ENCODE measurements at places on chromosomes 1 and 21.

DNA sequence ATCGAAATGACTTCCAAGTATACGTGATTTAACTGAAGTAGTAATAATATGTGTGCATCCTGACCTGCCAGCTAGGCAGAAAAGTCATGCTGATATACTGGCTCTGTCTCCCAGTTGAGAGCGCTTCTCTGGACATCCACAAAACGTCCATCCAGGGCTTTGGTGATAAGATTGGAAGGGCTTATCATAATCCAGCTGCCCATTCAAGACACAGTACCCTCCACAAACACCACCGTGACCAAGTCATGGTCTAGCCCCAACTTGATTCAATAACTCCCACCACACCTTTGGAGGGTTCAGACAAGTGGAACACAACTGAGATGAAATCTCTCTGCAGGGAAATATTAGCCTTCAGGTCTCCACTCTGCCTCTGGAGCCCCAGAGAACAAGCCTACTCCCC lies 76.2 kb downstream of the CD46 start:
- DNase-seq = no peak

GRCh38 chr1:85065550-85065949 lies 17.2 kb upstream of the MCOLN3 start:
- DNase-seq = no peak

- no peak for DNase-seq
Observed at GRCh38 chr1:177286396-177286795, 115.6 kb downstream of the BRINP2 start.

DNA sequence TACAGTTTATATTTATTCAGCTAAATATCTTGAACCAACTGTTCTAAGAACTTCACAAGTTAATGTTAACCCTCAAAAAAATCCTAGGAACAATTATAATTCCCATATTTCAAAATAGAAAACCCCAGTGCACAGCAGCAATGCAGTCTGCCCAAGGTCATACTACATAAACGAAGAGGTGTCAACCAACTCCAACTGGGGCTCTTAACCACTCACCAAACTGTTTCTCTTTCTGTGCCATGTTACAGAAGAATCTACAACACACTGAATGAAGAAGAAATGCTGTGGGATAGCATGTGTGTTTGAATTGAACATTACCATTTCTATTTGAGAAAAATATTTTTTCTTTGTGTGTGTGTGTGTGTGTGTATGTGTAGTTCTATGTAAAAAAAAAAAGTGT lies 35.7 kb downstream of the EIF4G3 start:
- DNase-seq = no peak

DNA sequence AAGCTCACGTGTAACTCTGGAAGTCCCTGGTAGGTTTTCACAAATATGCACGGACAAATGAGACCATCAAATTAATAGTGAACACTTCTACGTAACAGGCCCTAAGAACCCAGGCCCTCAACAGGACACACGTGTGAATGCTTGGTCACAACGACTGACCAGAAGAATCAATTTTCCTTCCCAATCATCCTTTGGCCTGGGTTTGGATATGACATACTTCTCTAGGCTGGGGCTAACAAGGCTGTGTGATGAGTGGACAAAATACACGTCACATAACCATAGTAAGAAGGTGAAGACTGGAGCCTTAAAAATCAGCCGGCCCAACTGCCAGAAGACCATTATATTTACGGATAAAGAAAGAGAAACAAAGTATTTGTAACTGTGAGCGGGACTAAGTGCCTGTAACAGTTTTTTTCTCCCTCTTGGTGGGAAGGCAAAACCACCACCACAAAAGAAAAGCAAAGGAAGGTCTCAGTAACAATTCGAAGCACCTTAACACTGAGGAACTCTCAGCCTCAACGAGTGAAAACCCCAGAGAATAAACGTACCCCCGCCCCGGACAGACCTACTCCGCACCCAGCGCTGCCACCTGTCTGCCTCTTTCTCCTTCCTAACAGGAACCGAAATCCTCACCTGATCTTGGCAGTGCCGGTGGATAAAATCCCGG lies 450 bp downstream of the SDE2 start:
- DNase-seq = no peak

DNA sequence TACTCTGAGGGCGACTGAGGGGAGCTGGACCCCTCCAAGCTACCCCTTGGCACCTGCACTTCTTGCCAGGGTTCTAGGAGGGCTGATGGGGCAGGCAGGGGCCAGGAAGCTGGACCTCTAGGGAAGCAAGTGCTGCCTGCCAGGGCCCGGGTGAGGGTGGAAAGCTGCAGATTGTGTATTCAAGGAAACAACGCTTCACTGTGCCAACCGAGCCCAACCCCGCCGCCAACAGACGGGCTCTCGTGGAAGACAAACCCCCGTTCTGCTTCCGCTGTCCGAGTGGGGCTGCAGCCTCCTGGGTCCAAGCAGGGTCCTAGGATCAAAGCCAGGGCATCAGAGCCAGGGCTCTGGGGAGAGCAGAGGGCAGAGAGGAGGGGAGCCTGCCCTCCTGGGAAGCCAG lies 3.2 kb downstream of the EFHD2 start:
- no peak for DNase-seq

DNA sequence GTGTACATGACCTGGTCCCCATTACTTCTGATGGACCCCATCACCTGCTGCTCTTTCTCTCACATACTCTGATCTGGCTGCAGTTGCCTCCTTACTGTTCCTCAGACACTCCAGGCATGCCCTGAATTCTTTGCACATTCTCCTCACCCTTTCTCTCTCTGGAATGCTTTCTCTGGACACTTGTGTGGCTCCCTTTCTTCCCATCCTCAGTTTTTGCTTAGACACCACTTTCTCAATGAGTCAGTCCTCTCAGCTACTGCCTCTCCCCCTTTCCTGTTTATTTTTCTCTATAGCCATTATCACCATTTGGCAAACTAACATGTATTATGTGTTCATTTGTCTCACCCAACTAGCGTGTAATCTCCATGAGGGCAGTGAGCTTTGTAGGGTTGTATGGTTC lies 28.1 kb downstream of the PLXNA2 start:
- DNase-seq = no peak

DNA sequence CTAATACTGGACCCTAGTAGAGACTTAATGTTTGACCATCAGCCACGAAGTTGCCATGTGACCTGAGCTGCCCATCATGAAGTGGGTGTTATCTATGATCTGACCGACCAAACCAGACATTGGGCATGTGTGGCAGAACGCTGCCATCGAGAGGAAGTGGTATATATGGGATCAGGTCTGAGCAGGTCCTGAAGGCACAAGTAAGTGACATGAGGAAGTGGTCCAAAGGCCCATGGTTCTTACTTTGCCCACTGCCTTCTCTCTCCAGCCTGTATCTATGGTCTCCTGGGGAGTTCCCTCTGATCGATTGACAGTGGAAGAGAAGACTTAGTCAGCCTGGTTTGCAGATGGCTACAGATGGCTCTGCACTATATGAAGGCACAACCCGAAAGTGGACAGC lies 7.9 kb downstream of the SPSB1 start:
- no peak for DNase-seq

DNA sequence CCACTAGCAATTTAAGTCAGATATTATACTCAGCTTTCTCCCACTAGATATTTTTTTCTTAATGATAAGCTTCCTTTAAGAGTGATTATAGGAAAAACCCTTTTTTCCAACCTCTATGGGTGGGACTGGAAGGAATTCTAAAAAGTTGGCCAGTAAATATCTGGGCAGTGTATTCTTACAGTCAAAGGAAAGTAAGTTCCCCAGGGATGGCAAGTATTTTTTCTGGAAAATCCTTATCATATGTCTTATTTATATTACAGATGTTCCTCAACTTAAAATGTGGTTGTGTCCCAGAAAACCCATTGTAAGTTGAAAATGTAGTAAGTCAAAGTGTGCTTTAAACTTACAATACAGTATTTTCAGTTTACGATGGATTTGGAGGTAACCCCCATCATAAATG lies 29.2 kb downstream of the CMPK1 start:
- no peak for DNase-seq

GRCh38 chr1:12715896-12716437 lies at the start of gene AADACL3:
Gene AADACL3 (plus strand): TSS chr1:12716110. CDS start chr1:12716177, 67 bp downstream.
- no peak for DNase-seq

DNA sequence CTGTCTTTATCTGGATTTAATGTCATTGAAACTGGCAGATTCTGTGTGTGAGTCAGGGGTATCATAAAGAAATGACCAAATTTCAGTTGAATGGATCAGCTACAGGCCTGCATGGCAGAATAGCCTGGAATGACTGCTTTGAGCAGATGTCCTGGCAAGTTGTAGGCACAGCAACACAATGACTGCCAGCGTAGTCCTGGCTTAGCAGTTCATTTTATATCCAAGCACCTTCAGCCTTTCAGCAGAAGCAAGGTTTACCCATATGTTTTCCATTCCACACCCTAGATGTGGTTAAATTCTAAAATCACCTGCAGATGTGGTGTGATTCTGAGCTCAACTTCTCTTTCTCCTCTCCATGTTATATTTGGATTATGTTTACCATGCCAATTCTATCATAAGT lies 22.3 kb upstream of the PTGFR start:
- DNase-seq = no peak

- no peak for DNase-seq
Observed at GRCh38 chr1:195218428-195219212, 1389.6 kb downstream of the KCNT2 start.

GRCh38 chr1:54237586-54237985 lies 37.6 kb downstream of the MRPL37 start:
- no peak for DNase-seq

DNA sequence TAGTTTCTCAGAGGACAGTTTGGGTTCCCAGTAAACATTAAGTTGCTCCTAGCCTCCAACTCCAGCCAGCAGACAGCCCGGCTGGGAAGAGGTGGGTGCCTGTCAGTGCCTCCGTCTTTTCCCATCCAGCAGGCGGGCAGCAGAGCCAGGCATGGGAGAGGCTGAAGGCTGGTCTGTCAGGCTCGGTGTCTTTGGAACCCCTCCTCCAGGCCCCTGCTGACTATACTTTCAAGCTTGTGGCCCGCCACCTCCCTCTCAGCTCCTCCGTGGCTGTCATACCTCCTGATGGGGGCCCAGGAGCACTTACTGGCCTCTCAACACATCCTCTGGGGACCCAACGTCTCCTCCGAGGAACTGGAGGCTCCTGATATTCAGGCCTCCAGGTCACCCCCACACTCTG lies 140.9 kb downstream of the ACTL8 start:
- DNase-seq = no peak

- no peak for DNase-seq
Observed at GRCh38 chr1:10776190-10776905, 20.1 kb downstream of the CASZ1 start.

DNA sequence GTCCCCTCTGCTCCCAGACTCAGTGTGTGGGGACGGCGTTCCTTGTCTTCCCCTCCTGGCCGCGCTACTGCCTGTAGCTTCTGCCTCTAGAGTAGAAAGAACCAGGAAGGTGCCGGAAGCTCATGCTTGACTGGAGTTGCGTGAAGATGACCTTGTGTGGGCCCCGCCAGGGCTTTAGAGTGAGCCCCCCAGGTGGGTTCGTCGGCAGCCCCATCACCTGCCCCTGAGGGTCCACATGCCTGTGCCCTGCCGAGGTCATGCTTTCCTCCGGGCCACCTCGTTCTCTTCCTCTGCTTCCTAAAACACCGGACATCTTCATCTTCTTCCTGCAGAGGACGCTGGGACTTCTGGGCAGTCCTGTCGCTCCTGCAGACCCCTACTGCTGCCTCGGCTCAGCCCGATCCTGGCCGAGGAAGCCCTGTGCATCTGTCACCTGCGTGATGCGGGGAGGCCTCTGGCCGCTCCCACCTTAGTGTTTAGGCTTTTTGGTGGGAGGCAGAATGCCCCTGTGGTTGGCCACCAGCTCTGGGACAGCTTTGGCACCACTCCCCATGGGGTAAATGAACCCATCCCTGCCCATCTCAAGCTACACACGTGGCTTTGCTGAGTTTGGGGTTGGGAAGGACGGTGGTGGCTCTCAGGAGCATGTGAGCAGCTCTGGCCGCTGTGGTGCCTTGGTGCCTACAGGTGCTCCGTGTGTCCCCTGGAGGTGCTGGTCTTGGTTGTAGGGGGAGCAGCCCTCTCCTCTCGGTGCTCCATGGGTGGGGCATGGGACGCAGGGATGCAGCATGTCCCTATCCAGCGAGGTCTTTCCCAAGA lies 12.3 kb downstream of the OBSCN start:
- DNase-seq = no peak

DNA sequence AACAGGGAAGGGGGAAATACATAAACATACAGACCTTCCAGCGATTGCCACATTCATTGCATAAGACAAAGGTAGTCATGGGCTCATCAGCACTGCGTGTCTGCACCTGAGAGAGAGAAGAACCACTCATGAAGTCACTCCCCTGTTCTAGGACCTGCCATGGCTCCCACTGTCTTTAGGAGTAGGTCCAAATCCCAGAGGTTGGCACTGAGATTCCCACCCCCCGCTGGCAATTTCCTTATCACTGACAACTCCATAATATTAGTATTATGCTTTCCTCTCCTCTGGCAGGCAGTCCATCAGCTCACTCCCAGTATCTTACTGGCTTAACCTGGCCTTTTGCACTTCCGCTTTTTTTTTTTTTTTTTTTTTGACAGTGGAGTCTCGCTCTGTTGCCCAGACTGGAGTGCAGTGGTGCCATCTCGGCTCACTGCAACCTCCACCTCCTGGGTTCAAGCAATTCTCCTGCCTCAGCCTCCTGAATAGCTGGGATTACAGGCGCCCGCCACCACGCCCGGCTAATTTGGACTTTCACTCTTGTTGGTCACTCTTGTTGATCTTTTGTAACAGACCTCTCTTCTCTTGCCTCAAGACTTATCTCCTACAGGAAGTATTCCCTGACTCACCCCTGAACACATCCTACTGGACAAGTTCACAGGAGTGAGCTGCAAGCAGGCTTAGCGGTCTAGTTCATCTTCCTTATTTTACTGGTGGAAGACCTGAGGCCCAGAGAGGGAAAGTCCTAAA lies 14.8 kb upstream of the ZNF436 start:
- no peak for DNase-seq

- no peak for DNase-seq
Observed at GRCh38 chr1:205572421-205572820, 59.4 kb downstream of the ELK4 start.

DNA sequence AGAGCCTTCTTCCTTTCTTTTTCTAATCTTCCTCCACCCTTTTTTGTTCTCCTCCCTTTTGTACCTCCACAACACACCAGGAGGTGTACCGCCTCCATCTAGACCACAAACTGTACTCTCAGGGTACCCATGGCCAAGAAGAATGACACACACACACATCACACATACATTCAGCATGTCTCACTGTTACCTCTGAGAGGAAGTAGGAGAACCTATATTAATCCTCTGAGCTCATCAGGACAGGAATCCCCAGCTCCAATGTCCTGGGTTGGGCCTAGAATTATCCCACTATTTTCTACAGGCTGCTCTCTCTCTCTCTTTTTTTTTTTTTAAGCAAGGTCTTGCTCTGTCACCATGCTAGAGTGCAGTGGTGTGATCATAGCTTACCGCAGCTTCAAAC lies 36.7 kb downstream of the ATP2B4 start:
- no peak for DNase-seq

GRCh38 chr1:38558500-38559445 lies 300.8 kb downstream of the RRAGC start:
- DNase-seq = no peak

- DNase-seq = no peak
Observed at GRCh38 chr1:231660198-231660597, 33.6 kb downstream of the DISC1 start.
